ENCODE measurements at places on chromosomes 2 and 18.

GRCh38 chr2:181077128-181077709 is 96.8 kb downstream of the UBE2E3 start:
- peak; percentile 58 for DNase-seq

DNA sequence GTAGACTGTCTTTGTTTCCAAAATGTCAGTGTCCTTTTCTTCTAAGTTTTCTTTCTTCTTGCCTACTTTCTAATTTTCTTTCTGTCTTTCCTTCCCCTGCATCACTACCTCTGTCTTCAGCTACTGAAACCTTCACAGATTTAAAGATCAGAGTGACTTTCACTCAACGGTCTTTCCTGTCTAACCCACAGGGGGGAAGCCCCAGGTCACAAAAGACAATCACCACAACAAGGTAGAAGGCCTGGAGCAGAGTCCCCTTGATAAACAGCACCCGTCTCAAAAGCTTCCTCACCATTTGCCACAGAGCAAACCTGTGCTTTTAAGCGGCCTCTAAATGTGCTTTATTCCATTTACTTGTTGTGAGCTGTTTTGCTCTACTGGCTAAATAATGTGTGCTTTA is 665.4 kb downstream of the BCL11A start:
- no peak for DNase-seq

GRCh38 chr2:101534149-101534611 is 59.3 kb upstream of the RFX8 start:
- DNase-seq: no peak

- no peak for DNase-seq
Observed at GRCh38 chr18:21167641-21168377, 56.2 kb upstream of the ROCK1 start.

DNA sequence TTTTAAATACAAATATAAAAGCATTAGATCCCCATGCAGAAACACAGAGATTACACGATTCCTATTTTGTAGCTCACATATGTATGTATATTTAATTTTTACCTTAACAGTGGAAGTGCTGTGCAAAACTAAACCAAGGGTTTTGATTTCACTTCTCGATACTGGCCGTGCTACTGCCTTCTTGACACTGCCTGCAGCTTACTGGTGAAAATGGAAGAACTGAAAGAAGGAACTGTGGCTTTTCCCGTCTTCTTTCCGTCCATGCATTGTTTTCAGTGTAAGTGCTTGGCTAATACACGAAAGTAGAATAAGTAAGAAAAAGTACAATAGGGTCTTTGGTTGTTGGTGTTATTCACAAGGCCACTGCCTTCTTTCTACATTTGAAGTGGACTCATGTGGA is 129.5 kb downstream of the NDUFA10 start:
- no peak for DNase-seq

DNA sequence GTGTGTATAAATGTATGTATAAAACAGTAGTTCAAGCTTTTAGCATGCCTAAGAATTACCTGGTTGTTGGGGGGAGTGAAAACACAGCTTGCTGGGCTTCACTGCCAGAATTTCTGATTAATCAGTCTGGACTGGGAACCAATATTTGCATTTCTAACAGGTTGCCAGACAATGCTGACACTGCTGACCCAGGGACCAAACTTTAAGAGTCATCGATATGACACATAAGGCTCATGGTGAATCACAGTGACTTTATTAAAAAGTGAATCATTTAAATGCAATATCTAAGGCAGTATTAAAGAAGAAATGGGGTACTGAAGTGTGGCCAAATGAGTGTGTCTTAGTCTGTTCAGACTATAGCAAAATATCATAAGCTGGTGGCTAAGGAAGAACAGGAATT is 195.9 kb upstream of the DTNA start:
- no peak for DNase-seq

DNA sequence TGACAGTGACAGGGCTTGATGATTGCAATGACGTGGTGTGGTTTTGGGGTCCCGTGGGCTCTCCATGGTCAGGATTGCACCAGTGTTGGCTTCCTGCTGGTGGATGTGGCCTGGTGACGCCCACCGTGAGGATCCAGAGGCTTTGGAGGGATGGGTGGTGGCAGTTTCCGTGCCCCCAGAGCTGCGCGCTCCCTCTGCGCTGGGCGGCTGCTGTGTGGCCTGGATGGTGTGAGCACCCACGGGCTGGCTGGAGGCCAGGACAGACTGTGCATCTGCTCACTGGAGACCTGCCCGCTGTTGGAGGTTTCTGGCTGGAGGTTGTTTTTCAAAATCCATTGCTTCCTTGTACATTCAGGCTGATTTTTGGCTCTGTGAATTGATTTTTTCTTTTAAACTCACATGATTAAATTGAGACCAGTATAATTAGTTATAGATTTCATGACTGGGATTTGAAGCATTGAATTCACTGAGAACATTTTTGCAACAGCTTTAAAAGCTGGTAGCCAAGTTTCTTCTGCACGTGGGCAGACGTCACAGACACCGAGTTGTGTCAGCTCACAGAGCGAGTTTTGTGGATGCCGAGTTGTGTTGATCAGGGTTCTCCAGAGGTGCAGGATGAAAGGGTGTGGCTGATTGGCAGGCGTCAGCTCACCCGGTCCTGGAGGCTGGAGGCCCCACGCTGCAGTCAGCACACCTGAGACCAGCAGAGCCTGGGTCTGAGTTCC is 72.7 kb downstream of the KCNG2 start:
- DNase-seq: no peak

DNA sequence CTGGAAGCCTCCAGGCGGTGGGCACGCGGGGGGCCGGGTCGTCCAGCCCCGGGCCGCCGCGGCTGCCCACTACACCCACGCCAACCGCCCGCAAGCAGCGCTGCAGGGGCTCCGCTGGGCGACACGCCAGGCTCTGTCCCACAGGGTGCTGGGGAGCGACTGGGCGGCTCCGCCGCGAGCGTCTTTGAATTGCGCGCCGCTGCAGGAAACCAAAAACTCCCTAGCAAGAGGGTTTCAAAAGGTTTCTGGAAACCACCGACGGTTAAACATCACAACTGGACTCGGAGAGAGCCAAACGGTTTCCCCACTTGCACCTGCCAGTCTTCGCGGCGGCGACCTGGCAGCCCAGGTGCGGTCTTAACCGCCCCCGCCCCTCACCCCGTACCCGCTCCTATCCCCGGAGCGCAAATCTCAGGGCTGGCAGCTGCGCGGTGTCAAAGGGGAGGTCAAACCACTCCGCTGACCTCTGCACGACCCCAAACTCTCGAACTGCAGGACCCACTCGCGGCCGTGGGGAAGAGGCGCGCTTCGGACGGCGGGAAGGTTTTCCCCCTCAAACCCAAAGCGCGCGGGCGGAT is 1.0 kb downstream of the CXCR4 start:
- no peak for DNase-seq

- DNase-seq: no peak
Observed at GRCh38 chr18:47120428-47120827, 29.9 kb downstream of the HDHD2 start.

DNA sequence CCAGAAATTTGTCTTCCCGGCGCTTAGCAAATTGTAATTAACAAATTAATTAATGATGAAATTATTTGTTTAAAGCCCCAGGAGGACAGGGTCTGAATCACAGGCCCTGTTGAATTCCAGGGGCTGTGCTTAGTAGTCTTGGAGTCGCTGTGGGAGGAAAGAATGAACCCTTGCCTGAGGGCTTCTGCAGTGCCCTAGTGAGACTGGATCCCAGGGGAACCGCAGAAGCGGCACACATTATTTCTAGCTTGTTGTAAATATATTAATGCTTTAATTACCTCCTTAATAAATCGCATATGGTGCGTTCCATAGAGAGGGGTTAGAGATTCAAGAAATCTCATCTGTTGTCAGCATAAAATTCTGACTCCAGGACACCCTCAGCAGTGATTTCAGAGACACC is 235.4 kb downstream of the CELF4 start:
- no peak for DNase-seq

- no peak for DNase-seq
Observed at GRCh38 chr2:231640641-231641111, 48.0 kb downstream of the TEX44 start.

GRCh38 chr2:101861382-101861781 is 130.4 kb upstream of the IL1R2 start:
- no peak for DNase-seq

DNA sequence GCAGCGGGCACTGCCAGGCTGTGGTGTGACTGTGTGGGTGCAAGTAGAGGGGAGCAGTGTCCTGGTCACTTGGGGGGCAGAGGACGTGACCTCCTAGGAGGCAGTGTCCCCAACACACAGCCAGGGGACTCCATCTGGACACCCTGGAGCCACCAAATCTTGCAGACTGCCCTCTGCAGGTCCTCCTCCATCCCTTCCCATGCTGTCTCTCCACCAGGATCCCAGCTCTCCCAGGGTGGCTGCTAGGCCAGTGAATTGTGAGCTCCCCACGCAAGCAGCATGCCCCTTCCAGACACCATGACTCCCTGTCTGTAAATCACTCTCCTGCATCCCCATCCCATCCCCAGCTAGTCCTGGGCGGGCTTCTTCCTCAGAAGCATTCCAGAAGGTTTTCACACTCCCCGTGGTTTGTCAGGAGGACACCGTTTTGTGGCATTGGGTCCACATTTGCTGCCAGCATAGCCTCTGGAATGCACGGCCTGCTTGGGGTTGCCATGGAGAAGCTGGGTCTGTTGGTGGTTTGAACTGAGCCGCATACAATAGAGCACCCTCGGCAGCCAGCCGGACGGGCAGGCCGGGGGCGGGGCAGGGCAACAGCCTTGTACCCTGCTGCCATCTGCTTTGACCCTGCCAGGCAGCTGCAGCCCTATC is 210.7 kb downstream of the KLHL29 start:
- peak; percentile 72 for DNase-seq

DNA sequence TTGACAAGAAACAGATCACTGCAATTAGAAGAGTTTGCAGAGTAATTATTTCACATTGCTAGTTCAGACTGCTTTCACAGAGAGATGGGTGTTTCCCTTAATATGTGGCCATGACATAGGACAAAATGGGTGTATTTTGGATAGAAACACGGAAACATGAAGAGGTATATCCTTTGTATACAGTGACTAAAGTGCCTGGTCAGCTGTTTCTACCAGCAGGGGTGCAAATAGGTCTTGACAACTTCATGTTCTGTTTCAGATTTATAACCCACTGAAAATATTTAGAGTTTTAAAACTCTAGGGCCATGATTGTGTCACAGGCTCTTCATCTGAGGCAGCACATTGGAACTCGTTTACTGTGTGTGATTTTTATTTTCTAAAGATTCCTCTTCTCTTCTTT is 357.1 kb upstream of the TNP1 start:
- DNase-seq: no peak

DNA sequence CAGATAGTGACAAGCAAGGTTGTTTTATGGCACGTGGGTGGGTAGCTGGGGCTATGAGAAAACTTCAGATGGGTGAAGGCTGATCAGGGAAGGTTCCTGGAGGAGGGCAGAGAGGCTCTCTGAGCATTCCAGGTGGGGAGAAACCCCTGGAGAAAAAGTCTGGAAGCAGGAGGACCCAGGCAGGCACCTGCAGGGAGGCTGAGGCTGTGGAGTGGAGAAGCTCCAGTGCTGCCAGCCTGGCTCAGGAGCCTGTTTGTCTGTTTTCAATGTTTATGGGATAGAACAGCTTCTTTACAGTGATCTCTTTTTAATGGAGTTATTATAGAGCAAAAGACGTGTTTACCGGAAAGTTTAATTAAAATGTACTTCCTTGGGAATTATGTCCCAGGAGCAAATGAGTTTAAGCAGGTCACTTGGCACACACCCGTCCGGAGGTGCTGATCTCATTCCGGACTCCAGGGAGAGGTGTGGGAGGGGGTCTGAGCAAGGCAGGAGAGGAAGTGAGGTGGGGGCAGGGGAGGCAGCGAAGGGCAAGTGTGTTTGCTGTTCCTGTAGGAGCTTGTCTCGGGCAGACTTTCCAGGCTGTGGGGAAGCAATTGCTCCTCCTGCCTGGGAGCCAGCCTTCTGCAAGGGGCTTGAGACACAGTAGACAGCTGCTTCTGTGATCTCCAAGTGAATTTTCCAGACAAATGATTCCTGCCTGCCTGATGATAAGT is 239.5 kb downstream of the MYCN start:
- DNase-seq: no peak

DNA sequence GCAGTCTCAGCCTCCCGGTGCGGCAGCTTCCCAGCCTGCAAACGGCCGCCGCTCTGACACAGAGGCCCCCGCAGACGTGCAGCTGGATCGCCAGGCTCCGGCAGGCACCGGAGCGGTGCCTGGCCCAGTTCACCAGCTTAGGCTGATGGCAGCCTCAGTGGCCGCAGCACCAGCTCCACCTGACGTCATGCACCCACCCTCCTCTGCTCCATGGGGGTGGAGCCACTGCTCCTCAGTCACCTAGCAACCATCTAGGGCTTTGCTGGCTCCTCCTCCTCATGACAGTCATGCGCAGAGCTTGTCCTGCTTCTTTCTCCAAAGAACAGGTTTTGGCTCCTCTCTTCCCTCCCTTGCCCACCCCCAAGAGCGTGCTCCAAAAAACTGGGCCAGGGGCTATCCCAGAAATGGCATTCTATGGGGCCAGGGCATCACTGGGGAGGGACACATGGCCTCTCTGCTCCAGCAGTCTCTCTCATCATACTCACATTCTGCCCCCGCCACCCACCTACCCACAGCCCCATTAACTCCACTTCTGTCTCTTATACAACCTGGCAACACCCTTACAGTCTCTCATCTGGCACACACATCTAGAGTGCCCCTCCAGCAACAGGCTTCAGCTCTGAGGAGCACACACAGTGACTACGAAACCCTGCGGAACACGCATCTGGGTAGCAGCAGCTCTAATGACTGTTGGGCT is 5.5 kb downstream of the DCTN1 start:
- peak; percentile 68 for DNase-seq

- DNase-seq: no peak
Observed at GRCh38 chr2:109527846-109528705, 85.7 kb downstream of the SEPTIN10 start.

- DNase-seq: no peak
Observed at GRCh38 chr2:239180526-239181073, 220.2 kb downstream of the HDAC4 start.

DNA sequence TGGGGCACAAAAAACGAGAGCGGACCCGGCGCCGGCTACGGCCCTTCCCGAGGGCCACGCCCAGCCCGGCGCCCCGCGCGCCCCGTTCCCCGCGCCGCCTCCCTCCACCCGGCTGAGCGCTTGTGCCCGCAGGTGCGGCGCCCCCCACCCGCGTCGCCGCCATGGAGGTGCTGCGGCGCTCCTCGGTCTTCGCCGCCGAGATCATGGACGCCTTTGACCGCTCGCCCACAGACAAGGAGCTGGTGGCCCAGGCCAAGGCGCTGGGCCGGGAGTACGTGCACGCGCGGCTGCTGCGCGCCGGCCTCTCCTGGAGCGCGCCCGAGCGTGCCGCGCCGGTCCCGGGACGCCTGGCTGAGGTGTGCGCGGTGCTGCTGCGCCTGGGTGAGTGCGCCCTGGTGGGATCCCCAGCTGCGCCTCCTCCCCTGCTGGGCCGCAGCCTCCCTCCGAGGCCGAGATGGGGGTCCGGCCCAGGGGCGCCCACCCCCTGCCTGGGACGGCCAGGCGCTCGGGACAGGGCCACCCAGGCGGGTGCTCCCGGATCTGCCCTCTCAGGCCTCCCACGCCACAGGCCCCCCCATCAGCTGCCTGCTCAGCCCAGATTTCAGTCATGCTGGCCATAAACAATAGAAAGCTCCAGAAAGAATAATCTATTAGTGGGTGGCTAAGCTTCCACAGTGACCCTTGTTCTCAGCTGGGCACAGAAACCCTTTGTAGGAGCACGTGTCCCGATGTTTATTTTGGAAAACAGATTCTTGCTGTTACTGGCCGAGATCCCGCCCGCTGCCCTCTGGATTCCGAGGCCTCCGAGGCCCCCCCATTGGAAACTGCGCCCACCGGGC is 997 bp downstream of the BOK start:
- peak; percentile 64 for DNase-seq
